ENCODE measurements at places on chromosomes 1 and 21.

DNA sequence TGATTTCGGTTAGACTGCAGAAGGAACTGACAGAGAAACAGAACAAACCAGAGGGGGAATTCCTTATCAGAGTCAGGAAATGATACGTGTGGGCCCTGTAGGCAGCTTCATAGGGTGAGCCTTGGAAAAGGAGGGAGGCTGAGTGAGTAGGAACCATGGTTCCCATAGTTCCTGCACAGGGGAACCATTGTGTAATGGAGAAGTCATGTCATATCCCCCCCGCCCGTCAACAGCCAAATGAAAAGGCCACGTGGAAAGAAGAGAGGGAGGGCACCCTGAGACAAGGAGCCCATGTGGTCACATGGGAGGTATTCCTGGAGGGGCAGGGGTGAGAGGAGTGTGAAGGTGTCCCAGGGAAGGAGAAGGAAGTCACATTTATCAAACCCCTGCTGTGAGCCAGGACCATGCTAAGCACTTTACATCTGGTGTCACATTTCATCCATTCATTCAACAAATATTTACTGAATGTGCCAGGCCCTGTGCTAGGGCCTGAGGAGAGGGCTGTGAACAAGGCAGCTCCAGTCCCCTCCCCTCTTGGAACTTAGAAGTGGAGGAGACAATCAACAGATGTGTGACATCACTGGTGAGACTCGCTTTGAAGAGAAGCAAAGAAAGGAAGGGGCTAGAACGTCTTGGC, 15.7 kb upstream of the FGR start:
- H3K4me1 ChIP-seq, result peaks cover 8% of the 10 kb centered on the region
- H3K27ac ChIP-seq, result no peak overlapping the region
- H3K36me3 ChIP-seq, result no peaks in the 10 kb centered on the region
- H3K4me3 ChIP-seq, result no peak overlapping the region
- DNase-seq, result no peak

- peaks cover 6% of the 10 kb centered on the region for H3K4me1 ChIP-seq
- no peak overlapping the region for H3K4me3 ChIP-seq
- H3K27ac ChIP-seq, result no peak overlapping the region
- no peak for DNase-seq
These were observed 13.3 kb upstream of the SAMD11 start for GRCh38 chr1:910311-910880.

DNA sequence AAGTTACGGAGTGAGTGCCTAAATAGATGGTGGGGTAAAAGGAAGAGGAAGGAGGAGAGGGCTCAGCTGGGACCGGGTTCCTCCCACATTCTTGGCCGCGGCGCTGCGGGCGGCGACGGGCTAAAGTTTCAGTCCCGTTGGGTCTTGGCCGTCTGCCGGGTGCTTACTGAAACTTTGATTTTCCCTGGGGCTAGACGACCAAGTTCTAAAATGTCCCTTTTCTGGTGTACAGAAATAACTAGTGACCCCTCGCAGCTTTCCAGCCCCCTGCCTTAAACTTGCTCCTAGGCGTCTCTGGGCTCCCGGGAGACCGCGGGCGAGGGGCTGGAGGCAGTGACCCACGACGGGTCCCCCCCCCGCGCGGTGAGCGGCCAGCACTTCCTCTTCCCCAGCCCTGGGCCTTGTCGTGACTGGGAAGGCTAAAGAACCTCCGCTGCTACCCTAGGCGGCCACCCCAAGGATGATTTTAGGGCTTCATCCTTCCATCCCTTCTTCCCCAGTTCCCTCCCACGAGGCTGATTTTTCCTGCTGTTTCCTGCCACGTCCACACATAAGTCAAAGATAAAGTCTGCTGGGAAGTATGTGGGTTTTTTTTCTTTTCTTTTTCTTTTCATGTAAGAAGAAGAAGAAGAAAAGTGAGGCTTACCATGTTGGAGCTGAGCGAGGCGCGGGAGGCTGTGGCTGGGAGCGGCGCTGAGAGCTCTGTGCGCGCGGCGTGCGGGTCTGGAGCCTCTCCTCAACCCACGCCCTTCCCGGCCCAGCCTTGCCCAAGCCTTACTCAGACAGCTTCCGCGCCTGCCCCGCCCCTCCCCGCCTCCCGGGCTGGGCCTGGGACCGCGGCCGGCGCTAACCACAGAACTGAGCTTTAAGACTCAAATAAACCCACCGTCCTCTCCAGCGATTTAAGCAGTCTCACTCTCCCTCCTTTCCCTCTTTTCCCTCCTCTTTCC, at the start of gene S100A11:
Gene S100A11, minus strand, starts transcription at position 738 of the 950 bp plus-strand sequence. Its CDS starts 89 bp downstream, at position 649.
- peak; percentile 47 for DNase-seq
- H3K4me1 ChIP-seq, result peaks cover 27% of the 10 kb centered on the region
- H3K4me3 ChIP-seq, result peak within 1 kb of the TSS; percentile 89
- peaks cover 42% of the 10 kb centered on the region for H3K36me3 ChIP-seq

- no peaks in the 10 kb centered on the region for H3K36me3 ChIP-seq
These were observed 68.3 kb upstream of the ARHGAP29 start for GRCh38 chr1:94305704-94306103.

GRCh38 chr1:226627924-226628611, 79.5 kb downstream of the STUM start:
- H3K4me1 ChIP-seq, result peaks cover 27% of the 10 kb centered on the region
- DNase-seq, result no peak
- peaks cover 26% of the 10 kb centered on the region for H3K36me3 ChIP-seq
- no peak overlapping the region for H3K4me3 ChIP-seq

DNA sequence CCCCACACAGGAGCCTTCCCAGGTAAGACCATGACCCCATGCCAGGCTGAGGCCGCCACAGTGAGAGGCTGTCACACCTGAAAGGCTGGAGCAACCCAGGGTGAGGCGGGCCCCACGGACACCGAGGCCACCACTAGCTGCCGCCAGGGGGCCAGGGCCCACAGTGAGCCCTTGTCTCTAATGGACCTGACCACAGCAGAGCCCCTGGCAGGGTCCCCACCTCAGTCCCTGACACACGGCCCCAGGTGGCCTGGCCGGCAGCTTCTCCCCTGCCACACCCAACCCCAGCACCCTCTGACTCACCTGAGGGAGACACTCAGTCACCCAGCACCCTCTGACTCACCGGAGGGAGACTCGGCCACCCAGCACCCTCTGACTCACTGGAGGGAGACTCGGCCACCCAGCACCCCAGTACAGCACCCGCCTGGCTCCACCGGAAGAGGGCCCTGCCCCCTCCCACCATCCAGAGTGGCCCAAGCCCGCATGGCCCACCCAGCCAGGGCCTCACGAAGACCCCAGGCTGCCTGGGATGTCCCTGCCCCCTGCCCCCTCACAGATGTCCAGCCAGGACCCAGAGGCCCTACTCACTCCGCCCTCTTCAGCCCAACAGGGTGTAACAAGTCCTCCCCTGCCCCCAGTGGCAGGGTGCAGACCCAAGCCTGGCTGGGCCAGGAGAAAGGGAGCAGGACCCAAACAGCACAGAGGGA, 4.4 kb downstream of the DVL1 start:
- H3K4me3 ChIP-seq, result no peak overlapping the region
- no peaks in the 10 kb centered on the region for H3K27me3 ChIP-seq
- H3K4me1 ChIP-seq, result peaks cover 15% of the 10 kb centered on the region
- DNase-seq, result no peak
- H3K27ac ChIP-seq, result no peak overlapping the region

- peaks cover 53% of the 10 kb centered on the region for H3K27me3 ChIP-seq
- H3K4me1 ChIP-seq, result no peaks in the 10 kb centered on the region
- H3K4me3 ChIP-seq, result no peak overlapping the region
- H3K36me3 ChIP-seq, result no peaks in the 10 kb centered on the region
- H3K27ac ChIP-seq, result no peak overlapping the region
These were observed 24.3 kb downstream of the UBE2Q1 start for GRCh38 chr1:154533952-154534844.

- H3K36me3 ChIP-seq, result no peaks in the 10 kb centered on the region
- H3K27ac ChIP-seq, result no peak overlapping the region
- H3K4me3 ChIP-seq, result no peak overlapping the region
- DNase-seq, result no peak
- no peaks in the 10 kb centered on the region for H3K4me1 ChIP-seq
These were observed 48.7 kb downstream of the ZNF326 start for GRCh38 chr1:90043586-90043985.

DNA sequence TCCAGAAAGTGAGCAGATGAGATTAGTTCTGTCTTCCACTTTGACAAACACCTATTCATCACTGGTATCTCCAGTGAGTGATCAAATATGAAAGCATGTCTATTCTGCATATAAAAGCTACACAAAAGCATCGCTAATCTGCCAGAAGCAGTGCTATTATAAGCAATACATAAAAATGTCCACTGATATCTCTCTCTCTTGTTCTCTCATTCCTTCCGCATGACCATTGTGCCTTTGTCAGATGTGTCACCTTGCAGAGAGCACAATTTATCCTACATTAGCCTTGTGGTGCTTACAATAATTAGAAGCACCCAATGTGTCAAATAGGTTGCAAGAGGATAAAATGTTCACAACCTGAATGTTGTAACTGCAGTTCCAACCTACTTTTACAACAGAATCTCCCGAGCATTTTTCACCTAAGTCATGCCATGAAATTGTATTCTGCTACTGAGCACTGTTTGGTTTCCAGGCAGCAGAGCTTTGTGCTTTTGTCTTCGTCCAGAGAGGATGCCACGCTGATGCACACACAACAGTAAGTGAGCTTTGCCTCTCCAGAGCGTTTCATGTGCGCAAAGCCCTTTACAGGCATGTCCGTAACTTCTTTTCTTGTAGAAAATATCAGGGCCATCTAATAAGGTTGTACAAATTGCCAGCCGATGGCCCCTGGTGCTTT, 198.7 kb upstream of the PLD5 start:
- H3K27ac ChIP-seq, result no peak overlapping the region
- no peak for DNase-seq
- H3K4me1 ChIP-seq, result no peaks in the 10 kb centered on the region
- H3K4me3 ChIP-seq, result no peak overlapping the region
- no peaks in the 10 kb centered on the region for H3K27me3 ChIP-seq

- no peaks in the 10 kb centered on the region for H3K27me3 ChIP-seq
- H3K27ac ChIP-seq, result peak overlapping the region; percentile 98
- peaks cover 22% of the 10 kb centered on the region for H3K4me1 ChIP-seq
- peak; percentile 89 for DNase-seq
These were observed 27.7 kb upstream of the LY9 start for GRCh38 chr1:160768295-160768657.

- no peaks in the 10 kb centered on the region for H3K27me3 ChIP-seq
- H3K4me1 ChIP-seq, result no peaks in the 10 kb centered on the region
- no peak for DNase-seq
These were observed 118.4 kb downstream of the PIGK start for GRCh38 chr1:77100875-77101274.

DNA sequence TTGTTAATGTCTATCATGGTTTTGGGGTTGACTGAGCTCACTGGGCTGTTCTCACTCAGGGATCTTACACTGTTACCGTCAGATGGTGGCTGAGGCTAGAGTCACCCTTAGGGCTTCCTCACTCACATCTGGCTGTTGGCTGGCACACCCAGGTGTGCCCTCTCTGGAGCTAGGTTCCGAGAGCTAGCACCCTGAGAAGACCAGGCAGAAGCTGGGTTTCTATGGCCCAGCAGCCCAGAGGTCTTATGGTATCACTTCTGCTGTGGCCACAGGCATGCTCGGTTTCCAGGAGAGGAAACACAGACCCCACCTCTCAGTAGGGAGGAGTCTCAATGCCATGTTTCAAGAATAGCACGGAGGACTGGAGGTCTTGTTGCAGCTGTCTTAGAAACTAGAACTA, 20.7 kb upstream of the KIF1B start:
- no peak for DNase-seq
- no peak overlapping the region for H3K4me3 ChIP-seq
- no peaks in the 10 kb centered on the region for H3K27me3 ChIP-seq
- no peaks in the 10 kb centered on the region for H3K4me1 ChIP-seq
- H3K36me3 ChIP-seq, result peaks cover 6% of the 10 kb centered on the region

GRCh38 chr1:156001021-156001661, 19.6 kb downstream of the SSR2 start:
- no peak overlapping the region for H3K27ac ChIP-seq
- no peaks in the 10 kb centered on the region for H3K27me3 ChIP-seq
- no peak for DNase-seq
- peaks cover 9% of the 10 kb centered on the region for H3K36me3 ChIP-seq
- peaks cover 14% of the 10 kb centered on the region for H3K4me1 ChIP-seq

DNA sequence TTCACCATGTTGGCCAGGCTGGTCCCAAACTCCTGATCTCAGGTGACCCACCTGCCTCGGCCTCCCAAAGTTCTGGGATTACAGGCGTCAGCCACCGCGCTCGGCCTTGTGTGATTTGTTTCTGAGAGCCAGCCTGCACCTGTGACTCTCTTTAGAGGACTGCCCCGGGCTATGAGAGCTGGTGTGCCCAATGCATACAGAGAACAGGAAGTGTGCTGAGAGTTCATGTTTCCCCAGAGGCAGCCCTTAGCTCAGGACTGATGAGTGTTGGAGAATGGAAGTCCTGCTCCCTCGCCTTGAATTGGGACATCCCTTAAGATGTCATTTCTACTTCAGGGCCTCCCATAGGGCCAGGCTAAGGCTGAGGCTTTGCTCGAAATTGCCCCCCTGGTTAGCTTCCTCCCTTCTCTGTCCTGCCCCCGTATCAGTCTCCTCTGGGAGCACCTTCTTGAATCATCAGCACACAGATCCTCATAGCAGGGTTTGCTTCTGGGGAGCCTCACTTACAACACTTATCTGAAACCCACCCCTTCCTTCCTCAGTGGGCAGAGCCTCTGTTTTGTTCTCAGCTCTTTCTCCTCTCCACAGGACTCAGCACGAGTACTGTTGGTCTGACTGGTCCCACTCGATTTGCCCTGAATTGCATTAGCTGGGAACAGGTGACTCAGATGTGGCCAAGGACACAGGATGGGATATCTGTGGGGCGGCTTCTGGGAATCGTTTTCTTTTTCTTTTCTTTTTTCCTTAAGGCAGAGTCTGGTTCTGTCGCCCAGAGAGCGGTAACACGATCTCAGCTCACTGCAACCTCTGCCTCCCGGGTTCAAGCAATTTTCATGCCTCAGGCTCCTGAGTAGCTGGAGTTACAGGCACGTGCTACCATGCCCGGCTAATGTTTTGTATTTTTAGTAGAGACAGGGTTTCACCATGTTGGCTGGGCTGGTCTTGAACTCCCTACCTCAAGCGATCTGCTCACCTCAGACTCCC, 80.1 kb downstream of the UBIAD1 start:
- no peak for DNase-seq
- peaks cover 3% of the 10 kb centered on the region for H3K36me3 ChIP-seq
- H3K4me3 ChIP-seq, result no peak overlapping the region
- H3K27ac ChIP-seq, result no peak overlapping the region
- peaks cover 35% of the 10 kb centered on the region for H3K27me3 ChIP-seq
- H3K4me1 ChIP-seq, result peaks cover 8% of the 10 kb centered on the region

Data from effector memory CD8-positive, alpha-beta T cell (primary cell).